ENCODE measurements at places on chromosomes 2 and 18. TPM values are rescaled to one million over a fixed set of nuclear protein-coding genes. Genes with fewer than 3 reads are reported as not detected.

- DNase-seq, result no peak
Measured at GRCh38 chr2:71728036-71728435, 274.7 kb downstream of the DYSF start.

DNA sequence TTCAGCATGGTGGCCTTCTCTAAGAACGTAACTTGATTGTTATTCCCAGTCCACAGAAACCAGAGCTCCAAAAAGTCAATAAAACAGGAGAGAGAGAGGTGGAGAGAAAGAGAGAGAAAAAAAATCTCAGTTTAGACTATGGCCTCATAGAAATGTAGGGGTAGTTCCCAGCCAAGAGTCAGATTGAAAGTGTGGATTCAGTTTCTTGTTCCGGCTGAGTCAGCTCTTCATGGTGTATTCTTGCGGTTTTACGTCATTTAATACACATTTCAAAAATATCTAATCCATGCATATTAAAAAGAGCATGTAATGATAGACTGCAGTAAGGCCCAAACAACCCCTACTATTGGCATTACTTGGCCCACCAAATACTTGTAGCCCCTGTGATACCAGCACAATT is 303.9 kb downstream of the ETAA1 start:
- no peak for DNase-seq

DNA sequence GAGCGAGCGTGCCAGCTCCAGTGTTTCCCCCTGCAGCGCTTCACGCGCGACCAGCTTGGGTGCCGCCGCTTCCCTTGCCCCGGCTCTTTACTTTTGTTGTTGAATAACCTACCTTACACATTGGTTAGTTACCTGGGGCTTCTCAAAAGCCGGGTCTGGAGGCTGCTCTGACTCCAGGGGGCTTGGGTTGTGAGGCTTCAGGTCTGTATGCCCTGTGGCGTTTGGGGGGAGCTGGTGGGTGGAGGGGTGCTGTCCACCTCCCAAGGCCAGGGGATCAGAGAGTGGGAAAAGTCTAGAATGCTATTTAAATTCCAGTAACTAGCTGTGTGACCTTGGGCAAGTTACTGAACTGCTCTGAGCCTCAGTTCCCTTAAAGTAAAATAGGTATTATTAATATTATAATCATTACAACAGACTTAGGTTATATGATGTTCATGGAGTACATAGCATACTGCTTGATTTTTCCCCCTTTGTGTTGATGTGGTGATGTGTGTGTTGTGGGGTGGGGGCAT is 770 bp downstream of the LYPD6B start:
- DNase-seq, result no peak

- DNase-seq, result no peak
Measured at GRCh38 chr18:6677086-6677485, 52.4 kb upstream of the ARHGAP28 start.

DNA sequence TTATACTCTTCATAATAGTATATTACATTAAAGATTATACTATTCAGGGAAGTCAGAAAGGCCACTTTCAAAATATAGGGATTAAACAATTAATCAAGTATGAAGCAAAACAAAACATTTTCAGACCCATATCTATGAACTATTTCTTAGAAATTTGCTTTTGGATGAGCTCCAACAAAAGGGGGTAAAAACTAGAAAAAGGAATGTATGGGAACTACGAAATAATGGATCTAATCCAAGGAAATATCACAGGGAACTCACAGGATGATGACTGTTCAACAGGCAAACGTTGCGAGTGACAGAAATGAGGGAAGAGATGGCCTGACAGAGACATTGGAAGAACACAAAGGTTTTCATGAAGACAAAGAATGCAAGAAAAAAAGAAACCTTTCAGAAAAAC is 27.9 kb downstream of the G6PC2 start:
- DNase-seq, result no peak

- DNase-seq, result no peak
Measured at GRCh38 chr2:6372317-6372901, 493.3 kb downstream of the CMPK2 start.

DNA sequence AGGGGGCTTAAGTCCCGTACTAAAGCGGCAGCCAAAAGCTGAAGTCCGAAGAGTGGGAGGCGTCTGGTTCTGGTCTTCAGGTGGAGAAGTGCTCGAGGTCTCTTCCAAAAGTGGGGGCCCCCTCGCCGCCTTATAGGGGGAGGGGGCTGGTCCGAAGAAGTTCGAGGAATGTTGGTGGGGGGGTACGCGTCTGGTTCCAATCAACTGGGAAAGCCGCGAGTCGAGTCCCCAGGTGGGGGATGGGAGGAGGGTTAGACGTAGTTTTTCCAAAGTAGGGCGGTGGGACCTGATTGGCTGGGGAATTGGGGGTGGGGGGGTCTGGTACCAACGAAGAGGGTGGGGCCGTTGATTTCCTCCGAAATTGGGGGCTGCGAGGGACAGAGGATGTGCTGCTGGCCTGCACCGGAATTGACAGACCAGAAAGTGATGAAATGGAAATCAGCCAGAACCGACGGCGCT is 594 bp downstream of the ITM2C start:
- no peak for DNase-seq

DNA sequence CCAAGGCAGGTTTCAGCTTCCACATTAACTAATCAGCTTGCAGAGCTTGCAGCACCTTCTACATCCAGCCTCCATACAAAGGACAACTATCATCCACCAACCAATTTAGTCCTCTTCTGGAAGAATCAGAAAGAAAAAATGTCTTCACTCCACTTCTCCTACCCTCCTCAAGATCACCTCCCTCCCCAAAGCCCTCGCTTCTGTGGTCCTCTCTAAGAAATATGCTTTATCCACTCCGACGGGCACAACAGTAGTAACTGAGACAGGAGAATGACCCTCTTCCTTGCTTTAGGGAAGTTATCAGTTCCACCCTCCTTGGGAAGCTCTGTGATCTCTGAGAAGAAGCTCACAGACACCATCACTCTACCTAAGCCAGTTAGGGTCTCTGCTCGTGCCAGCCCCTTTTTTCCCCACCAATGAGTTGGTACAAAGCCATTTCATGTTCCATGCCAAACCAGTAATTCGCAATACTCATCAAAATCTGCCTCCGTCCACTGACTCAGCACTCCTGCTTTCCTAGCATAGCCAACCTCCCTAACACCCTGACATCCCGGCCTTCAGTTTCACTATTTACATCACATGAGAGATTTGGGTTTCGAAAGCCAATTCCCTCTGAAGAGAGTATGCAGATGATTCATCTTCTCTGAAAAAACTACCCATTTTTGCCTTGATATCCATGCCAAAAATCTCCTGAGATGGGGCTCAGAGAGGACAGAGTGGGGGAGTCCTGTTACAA is 114.1 kb upstream of the PKDCC start:
- DNase-seq, result no peak

DNA sequence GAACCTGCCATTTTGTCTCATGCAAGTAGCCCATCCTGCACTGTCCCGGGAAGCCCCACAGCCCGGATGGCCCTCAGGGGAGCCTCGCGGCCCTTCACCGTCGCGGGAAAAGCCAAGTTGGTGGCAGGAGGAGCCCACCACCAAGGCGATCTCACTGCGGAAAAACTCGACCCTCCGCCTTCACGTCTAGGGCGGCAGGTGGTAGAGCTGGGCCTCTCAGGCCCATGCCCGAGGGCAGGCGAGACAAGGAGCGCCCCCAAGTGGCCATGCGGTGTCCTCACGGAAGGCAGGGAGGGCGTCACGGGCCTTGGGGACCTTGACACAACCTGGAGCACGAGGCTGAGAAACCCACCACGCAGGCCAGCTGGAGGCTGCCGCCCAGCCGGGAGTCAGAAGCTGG is 34.8 kb upstream of the SKA1 start:
- DNase-seq, result no peak

LBX2 gene
- 0.94 TPM for total RNA-seq

CTAGE1 gene
- not detected for total RNA-seq

C2orf15 gene
- total RNA-seq, result 0.86 TPM

All from CD8-positive, alpha-beta memory T cell (primary cell).